ENCODE measurements at places on chromosomes 2 and 18.
A peak's percentile ranks its signal among the peaks of the same experiment; 100 is the strongest.

DNA sequence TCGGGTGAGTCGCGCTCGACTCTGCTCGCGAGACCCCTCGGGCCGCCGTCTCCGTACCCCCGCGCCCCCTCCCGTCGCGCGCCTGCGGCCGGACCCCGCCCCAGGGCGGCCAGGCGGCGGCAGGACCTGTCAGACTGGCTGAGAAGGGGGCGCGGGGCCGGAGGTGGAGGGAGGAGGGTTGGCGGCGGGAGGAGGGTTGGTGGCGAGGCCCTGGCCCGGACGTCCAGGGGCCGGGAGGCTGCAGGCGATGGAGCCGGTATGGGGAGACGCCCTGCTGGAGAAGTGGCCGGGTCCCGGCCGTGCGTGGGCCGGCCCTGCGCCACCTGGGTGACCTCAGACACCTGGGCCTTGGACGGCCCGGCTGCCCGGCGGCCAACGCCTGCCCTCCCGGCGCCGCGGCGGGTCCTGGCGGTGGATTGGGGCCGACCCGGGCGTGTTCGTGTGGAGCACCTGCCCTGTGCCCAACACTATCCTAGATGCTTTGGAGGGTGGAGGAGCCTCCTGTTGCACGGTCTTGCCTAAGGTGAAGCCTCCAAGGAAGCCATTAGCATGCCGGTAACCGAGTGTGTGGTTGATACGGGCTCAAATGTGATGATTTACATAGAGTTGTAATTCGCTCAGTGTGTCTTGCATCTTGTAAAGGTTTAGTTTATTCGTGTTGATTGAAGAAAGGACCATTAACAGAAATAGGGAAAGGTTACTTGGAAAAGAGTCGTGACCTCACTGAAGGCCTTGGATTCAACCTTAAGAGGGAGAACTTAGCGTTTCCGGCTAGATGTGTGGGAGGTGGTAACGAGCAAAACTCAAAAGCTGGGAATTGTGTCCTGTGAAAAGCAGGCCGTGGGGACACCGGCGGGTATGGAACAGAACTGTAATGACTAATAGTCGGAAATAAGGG is 550 bp downstream of the MYL12B start:
- DNase-seq = no peak

GRCh38 chr2:42046819-42047487 is 868 bp upstream of the PKDCC start:
- peak; percentile 93 for DNase-seq

DNA sequence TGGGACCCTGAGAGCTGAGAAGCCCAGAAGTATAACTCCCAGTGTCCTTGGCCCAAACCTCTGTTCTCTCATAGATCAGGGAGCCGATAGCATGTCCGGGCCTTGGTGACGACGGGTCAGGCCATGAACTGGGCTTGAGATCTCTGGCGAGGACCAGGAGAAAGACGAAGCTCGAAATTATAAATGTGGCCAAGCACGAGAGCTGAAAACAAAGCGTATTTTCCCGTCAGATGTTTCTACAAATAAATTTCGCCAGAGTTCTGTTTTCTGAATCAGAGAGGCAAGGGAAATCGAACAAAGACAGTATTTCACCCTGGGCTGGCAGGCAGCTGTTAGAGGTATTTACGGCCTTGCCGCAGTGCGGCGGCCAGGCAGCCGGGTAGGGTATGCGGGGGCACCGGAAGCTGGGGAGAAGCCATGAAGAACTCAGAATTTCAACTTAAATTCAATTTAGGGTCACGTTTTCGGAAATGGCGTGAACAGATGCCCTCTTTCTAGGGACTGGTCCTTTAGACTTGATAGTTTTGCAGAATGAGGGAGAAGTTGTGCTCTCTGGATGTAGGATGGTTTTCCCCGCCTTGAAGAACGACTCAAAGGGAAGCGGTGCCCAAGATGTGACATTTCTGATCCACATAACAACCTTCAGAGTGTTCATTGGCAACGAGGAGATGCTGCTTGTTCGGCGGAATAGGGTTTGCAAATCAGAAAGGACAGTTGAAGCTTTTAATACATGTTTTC is 9.6 kb downstream of the HOXD8 start:
- DNase-seq = peak; percentile 58

DNA sequence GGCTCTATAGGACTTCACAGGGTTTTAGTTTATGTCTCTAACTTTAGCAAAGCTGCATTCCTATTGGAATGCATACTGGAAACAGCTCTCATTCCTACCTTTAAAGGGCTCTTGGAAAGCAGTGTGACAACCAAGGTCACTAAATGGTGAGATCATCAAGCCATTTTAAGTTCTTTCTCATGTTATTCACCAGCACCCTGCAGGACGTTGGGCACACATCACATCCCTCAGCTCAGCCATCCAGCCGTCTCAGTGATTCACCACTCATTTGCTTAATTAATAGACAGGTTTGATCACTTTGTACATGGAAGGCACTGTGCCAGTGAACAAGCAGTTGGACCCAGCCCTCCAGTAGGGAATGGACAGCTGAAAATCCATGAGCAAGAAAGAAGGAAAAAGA is 32.2 kb upstream of the RBM44 start:
- DNase-seq = no peak

DNA sequence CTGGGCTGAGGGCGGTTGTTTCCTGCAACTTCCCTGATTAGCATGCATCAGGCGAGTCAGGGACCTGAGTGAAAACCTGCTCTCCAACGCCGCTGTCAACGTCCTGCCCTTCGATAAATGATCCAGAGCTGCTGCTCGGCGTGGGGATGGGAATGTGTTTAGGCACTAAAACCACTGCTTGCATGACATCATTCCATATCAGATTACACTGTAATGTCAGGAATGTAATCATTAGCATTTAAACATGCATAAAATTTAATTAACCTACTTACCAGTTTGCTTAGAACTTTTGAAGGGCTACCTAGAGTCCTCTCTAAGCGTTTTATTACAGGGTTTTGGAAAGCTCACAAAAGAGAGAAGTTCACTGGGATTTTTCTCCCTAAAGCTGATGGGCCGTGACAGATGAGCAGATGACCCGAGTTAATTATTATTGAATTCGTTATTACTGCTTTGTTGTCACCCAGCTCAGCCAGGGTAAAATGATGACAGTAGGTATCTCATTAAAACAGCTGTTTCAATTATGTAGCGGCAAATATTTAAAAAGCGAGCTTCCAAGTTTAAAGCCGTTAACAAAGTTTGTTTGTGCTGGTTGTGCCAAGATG is 685.6 kb upstream of the SALL3 start:
- peak; percentile 68 for DNase-seq

DNA sequence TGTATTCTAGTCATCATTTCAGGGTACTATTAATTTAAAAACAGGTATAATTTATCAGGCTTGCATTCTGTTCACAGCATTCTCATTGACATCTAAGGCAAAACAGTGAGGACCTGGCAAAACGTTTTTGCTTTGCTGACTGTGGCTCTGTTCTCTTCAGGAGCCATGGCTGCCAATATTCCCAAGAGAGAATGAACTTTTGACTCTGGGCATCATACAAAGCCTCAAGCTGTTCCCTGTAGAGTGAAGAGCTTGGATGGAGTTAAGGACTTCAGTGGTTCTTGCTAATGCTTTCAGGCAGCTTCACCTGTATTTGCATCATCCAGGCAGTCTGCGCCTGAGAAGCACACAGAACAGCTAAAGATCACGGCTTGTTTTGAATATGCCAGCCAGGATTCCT is 65.9 kb upstream of the CAVIN2 start:
- DNase-seq = no peak

GRCh38 chr18:23156134-23156533 is 20.8 kb downstream of the CABLES1 start:
- DNase-seq = no peak

- DNase-seq = no peak
Observed at GRCh38 chr2:45763255-45763654, 111.8 kb downstream of the PRKCE start.

DNA sequence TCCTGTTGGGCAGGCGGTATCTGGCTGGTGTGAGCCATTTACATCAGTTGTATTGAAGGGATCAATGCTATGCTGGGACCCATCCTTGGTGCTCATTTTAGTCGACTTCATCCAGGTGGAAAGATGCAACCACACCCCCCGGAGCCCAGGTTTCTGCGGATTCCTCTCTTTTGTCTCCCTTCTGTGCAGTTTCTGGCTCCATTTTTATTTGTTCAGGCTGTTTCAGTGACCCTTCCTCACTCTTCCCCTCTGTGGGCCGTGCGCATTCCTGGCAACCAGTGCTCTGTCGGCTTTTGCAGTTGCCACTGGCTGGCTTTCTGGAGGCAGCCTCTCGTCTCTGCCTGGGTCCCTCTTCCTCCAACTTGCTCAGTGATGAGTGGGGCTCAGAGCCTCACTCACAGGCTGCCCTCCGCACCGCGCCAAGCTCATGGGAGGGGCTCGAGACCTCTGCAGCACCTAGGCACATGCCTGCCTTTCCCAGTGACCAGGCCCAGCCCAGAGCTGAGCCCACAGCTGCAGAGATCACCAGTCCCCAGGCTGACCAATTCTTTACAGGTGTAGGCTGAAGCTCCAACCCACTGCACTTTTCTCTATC is 12.1 kb downstream of the SH3RF3 start:
- DNase-seq = no peak

DNA sequence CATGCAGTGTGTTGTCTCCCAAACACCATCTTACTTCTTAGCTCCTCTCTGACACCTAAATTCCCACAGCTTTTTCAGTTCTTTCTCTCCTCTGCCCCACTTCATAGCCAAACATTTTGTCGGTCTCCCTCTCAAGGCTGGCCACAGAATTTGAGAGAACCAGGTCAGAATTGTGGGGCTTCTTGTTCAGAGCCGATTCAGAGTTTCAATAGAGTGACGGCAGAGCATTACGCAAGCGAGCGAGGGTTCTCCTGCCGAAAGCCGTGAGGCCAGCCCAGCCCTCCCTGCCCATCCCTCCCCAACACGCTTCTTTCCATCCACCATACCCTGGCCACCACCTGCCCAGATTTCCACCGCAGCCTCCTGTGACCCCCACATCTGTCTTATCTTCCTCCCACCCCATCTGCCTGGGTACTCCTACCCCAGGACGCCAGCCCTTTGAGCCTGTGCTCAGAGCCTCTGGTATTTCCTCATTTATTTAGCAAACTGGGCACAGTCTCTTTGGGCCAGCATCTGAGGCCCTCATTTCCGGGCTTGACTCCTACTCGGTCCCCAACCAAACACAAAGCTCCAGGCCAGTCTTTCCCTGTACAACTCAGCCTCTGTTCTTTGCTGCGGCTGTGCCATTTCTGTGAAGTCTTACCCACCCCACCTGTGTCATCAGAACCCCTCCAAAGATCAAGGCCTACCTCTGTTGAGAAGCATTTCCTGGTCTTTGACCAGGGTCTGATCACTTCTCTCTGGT is 70.0 kb upstream of the MAP4K4 start:
- DNase-seq = no peak

GRCh38 chr2:62209427-62209991 is 13.6 kb downstream of the B3GNT2 start:
- DNase-seq = no peak

- no peak for DNase-seq
Observed at GRCh38 chr2:237637429-237638135, 10.2 kb downstream of the LRRFIP1 start.

DNA sequence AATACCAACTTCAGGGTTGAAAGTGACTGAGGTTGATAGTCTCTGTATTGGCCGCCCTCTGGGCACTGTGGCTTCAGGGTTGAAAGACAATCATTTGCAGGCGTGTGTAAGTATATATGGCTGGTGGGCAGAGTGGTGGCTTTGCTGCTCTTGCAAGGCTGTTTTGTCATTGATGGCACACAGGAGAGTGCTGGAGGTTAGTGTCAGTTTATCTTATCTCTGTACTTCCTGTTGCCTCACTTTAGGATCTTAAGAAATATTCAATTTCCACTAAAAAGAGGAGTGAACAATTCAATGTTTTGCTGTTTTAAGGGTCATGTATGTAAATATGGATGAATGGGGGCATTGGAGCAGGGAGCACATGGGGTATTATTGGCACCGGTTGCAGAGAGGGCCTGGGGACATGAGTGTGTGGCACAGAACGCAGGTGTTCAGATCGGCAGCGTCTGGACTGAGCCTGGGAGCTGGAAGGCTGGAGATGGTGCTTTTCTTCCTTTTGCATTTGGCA is 51.5 kb downstream of the NCK2 start:
- DNase-seq = no peak

GRCh38 chr2:14306268-14306861 is 326.2 kb upstream of the LRATD1 start:
- no peak for DNase-seq

GRCh38 chr2:160694631-160695030 is 201.0 kb upstream of the RBMS1 start:
- no peak for DNase-seq

DNA sequence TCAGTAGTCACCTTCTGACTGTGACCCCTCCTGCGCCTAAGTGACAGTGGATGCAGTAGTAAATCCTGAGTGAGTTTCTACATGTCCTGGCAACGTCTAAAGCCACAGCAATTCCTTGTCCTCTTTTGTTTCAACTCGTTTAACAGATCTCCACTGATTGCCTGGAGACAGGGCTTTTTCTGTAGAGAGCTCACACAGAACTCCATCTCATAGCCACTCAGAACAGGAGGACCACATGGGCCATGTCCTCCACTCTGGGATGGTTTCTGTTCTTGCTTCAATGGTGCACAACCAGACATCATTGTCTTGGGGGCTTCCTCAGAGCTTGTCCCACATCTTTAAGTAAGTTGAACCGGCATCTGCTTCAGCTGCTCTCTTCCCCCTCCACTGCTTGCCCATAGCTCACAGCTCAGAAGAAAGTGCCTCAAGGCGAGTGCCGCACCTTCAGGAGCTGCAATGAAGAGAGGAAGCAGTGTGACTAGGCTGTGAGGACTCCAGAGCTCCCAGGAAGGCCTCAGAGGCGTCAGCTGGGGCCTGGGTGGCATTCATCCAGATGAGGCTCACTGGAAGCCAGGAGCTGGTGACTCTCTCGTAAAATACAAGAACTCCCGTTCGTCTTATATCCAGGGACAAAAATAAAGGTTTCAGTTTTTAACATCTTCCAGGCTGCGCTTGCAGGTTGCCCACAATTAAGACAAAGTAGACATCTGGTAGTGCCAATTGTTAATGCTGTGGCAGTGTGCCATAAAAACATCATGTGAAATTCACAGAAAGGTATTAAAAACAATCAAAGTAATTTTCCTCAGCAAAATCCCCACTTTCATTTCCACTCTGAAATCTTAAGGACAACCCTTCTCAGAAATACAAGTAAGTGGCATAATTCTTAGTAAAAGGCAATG is 37.3 kb downstream of the ST3GAL5 start:
- DNase-seq = no peak

DNA sequence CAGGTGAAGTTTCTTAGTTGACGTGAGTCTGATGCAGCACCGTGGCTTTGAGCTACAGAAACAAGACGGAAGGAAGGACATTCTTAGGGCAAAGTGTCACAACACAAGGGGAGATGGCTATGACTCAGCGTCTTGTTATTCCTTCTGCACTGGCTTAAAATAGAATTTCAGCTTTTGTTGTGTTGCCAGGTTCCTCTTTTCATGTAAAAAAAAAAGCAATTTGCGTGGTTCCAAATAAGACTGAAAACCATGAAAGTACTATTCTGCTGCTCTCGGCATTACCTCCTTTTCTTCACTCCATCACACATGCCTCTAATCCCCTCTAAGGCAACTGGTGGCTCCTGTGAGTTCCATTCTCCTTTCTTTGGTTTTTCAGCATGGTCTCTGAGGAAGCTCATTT is 150.1 kb downstream of the ANTXR1 start:
- no peak for DNase-seq

- DNase-seq = no peak
Observed at GRCh38 chr2:223297788-223298187, 245.8 kb downstream of the KCNE4 start.

GRCh38 chr2:182499706-182500470 is 73.1 kb upstream of the PDE1A start:
- DNase-seq = no peak
